ENCODE measurements at places on chromosomes 16 and 17. TPM values are rescaled to one million over a fixed set of nuclear protein-coding genes. Genes with fewer than 3 reads are reported as not detected.

DNA sequence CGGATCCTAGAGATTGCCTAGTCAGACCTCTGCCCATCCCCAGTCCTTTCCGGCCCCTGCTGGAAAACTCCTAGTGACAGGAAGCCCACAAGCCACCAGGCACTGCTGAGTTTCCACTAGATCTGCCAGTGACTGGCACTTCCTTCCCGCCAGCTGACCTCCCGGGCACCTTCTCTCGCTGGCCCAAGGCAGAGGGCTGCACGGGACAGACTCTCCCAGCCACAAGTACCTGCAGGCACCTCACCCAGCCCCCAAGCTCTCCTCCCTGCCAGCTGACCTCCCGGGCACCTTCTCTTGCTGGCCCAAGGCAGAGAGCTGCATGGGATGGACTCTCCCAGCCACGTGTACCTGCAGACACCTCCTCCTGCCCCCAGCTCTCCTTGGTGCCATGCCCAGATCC is 66.3 kb upstream of the DOC2B start:
- no peak overlapping the region for H3K4me3 ChIP-seq
- H3K27ac ChIP-seq: no peak overlapping the region
- peak; percentile 5 for DNase-seq
- no peaks in the 10 kb centered on the region for H3K27me3 ChIP-seq
- no peaks in the 10 kb centered on the region for H3K36me3 ChIP-seq

DNA sequence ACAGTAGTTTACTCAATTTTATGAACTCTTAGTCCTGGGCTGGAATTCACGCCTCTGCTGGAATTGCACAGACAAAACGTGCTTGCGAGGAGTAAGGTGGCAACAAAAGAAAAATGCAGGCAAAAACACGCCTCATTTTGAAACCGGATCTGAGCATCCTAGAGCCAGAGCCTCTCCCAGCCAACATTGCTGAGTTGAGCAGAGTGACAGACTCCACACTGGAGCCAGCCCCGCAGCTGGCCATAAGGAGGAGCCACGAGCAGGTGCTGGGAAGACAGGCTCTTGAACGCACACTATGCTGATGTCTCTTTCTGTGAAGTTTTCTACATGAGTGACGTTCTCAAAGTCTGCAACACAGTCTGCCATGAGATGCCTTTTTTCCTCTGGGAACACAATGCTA is 14.6 kb upstream of the HSBP1 start:
- no peak for DNase-seq
- H3K4me3 ChIP-seq: no peak overlapping the region
- no peaks in the 10 kb centered on the region for H3K36me3 ChIP-seq
- H3K27ac ChIP-seq: no peak overlapping the region
- no peaks in the 10 kb centered on the region for H3K4me1 ChIP-seq

DNA sequence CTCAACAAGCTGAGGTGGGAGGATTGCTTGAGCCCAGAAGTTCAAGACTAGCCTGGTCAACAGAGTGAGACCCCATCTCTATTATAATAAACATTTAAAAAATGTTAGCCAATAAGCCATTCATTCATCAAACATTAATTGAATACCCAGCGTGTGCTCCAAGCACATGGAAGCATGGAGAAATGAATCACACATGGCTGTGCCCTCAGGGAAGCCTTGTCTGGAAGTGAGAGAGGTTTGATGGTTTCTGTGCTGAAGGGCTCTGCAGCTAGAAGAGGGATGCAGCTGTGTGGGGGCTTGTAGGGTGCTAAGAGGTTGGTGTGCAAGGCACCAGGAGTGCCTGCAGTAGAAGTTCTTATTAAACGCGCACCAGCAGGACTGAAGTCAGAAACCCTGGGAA is 11.2 kb downstream of the CYB5D2 start:
- no peak overlapping the region for H3K4me3 ChIP-seq
- H3K4me1 ChIP-seq: no peaks in the 10 kb centered on the region
- H3K36me3 ChIP-seq: peaks cover 92% of the 10 kb centered on the region
- no peak overlapping the region for H3K27ac ChIP-seq
- no peaks in the 10 kb centered on the region for H3K27me3 ChIP-seq
- DNase-seq: no peak

DNA sequence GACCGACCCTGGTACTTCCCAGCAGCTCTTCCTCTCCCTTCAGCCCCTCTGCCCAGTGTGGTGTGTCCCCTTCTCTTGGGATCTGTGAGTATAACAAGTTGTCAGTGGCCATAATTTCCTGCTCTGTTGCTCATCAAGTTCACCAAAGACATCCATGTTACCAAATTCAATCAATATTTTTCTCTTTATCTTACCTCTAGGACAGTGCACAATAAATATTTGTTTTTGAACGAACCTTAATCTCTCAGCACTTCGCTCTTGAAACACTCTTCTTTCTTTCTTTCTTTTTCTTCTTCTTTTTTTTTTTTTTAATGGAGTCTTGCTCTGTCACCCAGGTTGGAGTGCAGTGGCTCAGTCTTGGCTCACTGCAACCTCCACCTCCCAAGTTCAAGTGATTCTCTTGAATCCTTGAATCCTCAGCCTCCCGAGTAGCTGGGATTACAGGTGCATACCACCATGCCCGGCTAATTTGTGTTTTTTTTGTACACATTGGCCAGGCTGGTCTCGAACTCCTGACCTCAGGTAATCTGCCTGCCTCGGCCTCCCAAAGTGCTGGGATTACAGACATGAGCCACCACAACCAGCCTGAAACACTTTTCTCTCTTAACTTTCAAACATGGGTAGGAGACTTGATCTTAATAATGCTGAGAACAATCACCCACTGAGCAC is 2.7 kb upstream of the UMOD start:
- no peak overlapping the region for H3K4me3 ChIP-seq
- no peak overlapping the region for H3K27ac ChIP-seq

- H3K4me3 ChIP-seq: peak overlapping the region; percentile 79
- H3K4me1 ChIP-seq: peaks cover 36% of the 10 kb centered on the region
- no peaks in the 10 kb centered on the region for H3K27me3 ChIP-seq
- H3K36me3 ChIP-seq: peaks cover 39% of the 10 kb centered on the region
- H3K27ac ChIP-seq: peak overlapping the region; percentile 93
Measured at GRCh38 chr16:67935101-67935401, 1.6 kb downstream of the PSMB10 start.

DNA sequence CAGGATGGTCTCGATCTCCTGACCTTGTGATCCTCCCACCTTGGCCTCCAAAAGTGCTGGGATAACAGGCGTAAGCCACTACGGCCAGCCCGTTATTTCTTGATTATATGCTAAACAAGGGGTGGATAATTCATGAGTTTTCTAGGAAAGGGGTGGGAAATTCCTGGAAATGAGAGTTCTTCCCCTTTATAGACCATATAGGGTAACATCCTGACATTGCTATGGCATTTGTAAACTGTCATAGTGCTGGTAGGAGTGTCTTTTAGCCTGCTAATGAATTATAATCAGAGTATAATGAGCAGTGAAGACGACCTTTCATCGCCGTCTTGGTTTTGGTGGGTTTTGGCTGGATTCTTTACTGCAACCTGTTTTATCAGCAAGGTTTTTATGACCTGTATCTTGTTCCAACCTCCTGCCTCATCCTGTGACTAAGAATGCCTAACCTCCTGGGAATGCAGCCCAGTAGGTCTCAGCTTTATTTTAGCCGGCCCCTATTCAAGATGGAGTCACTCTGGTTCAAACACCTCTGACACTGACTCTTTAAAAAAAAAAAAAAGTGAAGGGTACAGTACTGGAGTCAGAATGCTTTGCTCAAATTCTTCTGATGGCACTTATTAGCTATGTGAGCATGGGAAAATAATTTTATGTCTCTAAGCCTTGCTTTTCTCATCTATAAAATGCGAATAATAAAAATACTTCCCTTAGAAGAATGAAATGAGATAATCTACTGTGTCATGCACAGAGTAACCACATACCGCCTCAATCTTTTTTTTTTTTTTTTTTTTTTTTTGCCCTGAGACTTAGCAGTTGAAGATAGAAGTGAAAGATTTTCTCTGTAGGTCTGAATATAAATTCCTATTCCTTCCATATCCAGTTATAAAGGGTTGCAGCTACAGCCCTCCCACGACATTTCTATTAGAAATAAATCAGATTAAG is 5.1 kb upstream of the CALCOCO2 start:
- DNase-seq: no peak
- H3K4me1 ChIP-seq: no peaks in the 10 kb centered on the region
- H3K27ac ChIP-seq: no peak overlapping the region
- H3K36me3 ChIP-seq: no peaks in the 10 kb centered on the region
- no peaks in the 10 kb centered on the region for H3K27me3 ChIP-seq

DNA sequence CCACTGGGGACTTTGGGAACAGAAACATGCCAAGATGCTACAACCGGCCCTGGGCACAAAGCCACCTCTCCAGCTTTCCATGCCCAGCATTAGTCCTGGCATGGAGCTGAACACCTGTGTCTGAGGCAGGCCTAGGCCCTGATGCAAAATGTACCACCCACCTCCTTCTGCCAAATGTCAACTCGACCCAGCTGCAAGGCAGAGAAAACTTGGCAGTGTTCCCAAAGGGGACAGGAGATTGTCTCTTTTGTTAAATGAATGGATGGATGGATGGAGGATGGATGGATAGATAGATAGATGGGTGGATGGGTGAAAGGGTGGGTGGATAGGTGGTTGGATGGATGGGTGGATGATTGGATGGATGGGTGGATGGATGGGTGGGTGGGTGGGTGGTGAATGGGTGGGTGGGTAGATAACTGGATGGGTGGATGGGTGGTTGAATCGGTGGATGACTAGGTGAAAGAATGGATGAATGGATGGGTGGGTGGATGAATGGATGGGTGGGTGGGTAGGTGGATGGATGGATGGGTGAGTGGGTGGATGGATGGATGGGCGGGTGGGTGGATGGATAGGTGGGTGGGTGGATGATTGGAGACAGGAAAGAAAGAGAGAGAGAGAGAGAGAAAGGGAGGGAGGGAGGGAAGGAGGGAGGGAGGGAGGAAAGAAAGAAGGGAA is 73.4 kb upstream of the TNRC6C start:
- H3K36me3 ChIP-seq: no peaks in the 10 kb centered on the region
- peaks cover 58% of the 10 kb centered on the region for H3K4me1 ChIP-seq
- DNase-seq: no peak
- H3K4me3 ChIP-seq: no peak overlapping the region

DNA sequence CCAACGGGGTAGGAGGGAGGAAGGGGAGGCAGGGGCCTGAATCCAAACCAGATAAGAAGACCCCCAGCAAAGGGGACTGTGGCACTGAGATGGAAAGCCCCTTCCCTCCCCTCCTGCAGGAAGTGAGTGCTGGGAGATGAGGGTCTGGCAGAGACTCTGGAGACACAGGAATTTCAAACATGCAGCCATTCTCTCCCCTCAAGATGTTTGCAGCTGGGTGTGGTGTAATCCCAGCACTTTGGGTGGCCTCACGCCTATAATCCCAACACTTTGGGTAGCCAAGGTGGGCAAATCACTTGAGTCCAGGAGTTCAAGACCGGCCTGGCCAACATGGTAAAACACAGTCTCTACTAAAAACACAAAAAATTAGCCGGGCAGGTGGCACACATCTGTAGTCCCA is 33.9 kb upstream of the FAAP100 start:
- H3K27me3 ChIP-seq: no peaks in the 10 kb centered on the region
- no peak for DNase-seq
- no peak overlapping the region for H3K4me3 ChIP-seq
- peaks cover 94% of the 10 kb centered on the region for H3K36me3 ChIP-seq
- no peaks in the 10 kb centered on the region for H3K4me1 ChIP-seq

GRCh38 chr17:65537845-65538674 is 23.4 kb downstream of the AXIN2 start:
- DNase-seq: no peak

GRCh38 chr16:77169650-77170236 is 21.2 kb upstream of the MON1B start:
- no peaks in the 10 kb centered on the region for H3K36me3 ChIP-seq
- no peak overlapping the region for H3K4me3 ChIP-seq
- H3K27me3 ChIP-seq: peaks cover 17% of the 10 kb centered on the region
- no peak overlapping the region for H3K27ac ChIP-seq

- no peaks in the 10 kb centered on the region for H3K27me3 ChIP-seq
- peaks cover 8% of the 10 kb centered on the region for H3K36me3 ChIP-seq
- no peak for DNase-seq
- no peak overlapping the region for H3K27ac ChIP-seq
- no peak overlapping the region for H3K4me3 ChIP-seq
Measured at GRCh38 chr16:89116341-89117226, 22.9 kb downstream of the ACSF3 start.

DNA sequence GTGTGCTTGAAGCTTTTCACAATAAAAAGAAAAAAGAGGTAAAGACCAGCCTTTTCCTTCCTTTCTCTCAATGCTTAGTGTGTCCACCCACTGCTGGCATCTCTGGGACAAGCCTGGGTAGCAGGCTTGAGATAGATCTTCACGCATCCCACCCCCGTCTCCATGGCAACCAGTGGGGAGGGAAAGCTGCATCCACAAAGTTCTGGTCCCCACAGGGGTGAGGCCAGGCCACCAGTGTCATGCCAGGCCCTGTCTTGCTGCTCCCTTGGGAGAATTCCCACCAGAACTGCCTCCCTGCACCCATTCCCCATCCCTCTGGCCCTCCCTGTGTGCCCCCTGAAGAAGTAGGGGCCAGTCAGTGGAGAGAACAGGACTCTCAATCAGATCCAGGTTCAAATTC is 259.9 kb downstream of the MRTFB start:
- H3K4me1 ChIP-seq: no peaks in the 10 kb centered on the region

GRCh38 chr17:11144358-11145233 is 96.4 kb upstream of the SHISA6 start:
- H3K27ac ChIP-seq: no peak overlapping the region
- H3K4me3 ChIP-seq: no peak overlapping the region
- H3K36me3 ChIP-seq: no peaks in the 10 kb centered on the region
- H3K27me3 ChIP-seq: no peaks in the 10 kb centered on the region

- no peaks in the 10 kb centered on the region for H3K36me3 ChIP-seq
- peaks cover 10% of the 10 kb centered on the region for H3K27me3 ChIP-seq
Measured at GRCh38 chr17:40419559-40420331, 2.0 kb upstream of the TOP2A start.

GRCh38 chr17:14886200-14886739 is 378.9 kb downstream of the PMP22 start:
- no peaks in the 10 kb centered on the region for H3K36me3 ChIP-seq
- no peaks in the 10 kb centered on the region for H3K27me3 ChIP-seq
- H3K4me1 ChIP-seq: no peaks in the 10 kb centered on the region
- H3K27ac ChIP-seq: no peak overlapping the region
- DNase-seq: no peak
- H3K4me3 ChIP-seq: no peak overlapping the region

DNA sequence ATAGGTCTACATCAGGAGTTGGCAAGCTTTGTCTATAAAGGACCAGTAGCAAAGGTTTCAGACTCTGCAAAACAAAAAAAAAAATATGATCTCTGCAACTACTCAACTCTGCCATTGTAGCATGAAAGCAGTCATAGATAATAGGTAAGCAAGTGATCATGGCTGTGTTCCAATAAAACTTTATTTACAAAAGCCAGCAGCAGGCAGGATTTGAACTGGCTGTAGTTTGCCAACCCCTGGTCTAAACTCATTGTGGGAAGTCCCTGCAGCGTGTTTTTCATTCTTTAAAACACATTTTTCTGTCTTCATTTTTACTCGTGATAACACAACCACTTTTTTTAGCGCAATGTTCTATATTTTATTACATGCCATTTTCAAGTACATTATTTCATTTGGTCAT is 127.5 kb upstream of the COX10 start:
- H3K36me3 ChIP-seq: no peaks in the 10 kb centered on the region
- H3K4me1 ChIP-seq: no peaks in the 10 kb centered on the region
- H3K4me3 ChIP-seq: no peak overlapping the region
- no peak overlapping the region for H3K27ac ChIP-seq

GRCh38 chr16:2208308-2208707 is 2.4 kb downstream of the BRICD5 start:
- no peak overlapping the region for H3K4me3 ChIP-seq
- H3K4me1 ChIP-seq: peaks cover 50% of the 10 kb centered on the region
- peaks cover 48% of the 10 kb centered on the region for H3K36me3 ChIP-seq
- no peak overlapping the region for H3K27ac ChIP-seq

NT5C gene
- 158 TPM for total RNA-seq

SDR42E2 gene
- total RNA-seq: not detected

MFAP4 gene
- 30.6 TPM for total RNA-seq

ERN2 gene
- total RNA-seq: not detected

TOM1L1 gene
- total RNA-seq: 15.9 TPM

SLC25A10 gene
- 10.8 TPM for total RNA-seq

CCL8 gene
- total RNA-seq: not detected

EVPLL gene
- not detected for total RNA-seq

MYH13 gene
- not detected for total RNA-seq
